Vein endothelial cell (primary cell): ENCODE measurements at places on chromosomes 6 and 20. TPM values are rescaled to one million over a fixed set of nuclear protein-coding genes. Genes with fewer than 3 reads are reported as not detected.

Gene ATP9A
- total RNA-seq = 33.3 and 40.5 TPM in 2 replicates

Gene HLA-DQA2
- 0.19 TPM in 1 of 2 replicates, not detected in the other for total RNA-seq

Gene STX11
- 9.6 and 9.8 TPM in 2 replicates for total RNA-seq

Gene GSTA2
- total RNA-seq = not detected in 2 replicates

Gene EPHA7
- under 0.01 TPM in 1 of 2 replicates, not detected in the other for total RNA-seq

Gene HTR1B
- 31.8 and 34.0 TPM in 2 replicates for total RNA-seq

Gene RBM12
- 96.4 and 99.5 TPM in 2 replicates for total RNA-seq

Gene PAQR8
- total RNA-seq = 6.5 and 10.1 TPM in 2 replicates

Gene ENPP1
- total RNA-seq = 0.65 and 1.1 TPM in 2 replicates
